ENCODE measurements at places on chromosomes 2 and 18.
A peak's percentile ranks its signal among the peaks of the same experiment; 100 is the strongest.

- DNase-seq = no peak
These were observed 78.6 kb downstream of the ANKRD44 start for GRCh38 chr2:197232010-197232409.

- DNase-seq = no peak
These were observed 14.3 kb upstream of the ST8SIA5 start for GRCh38 chr18:46771141-46771540.

GRCh38 chr18:9814431-9814830 is 71.3 kb upstream of the TXNDC2 start:
- peak; percentile 77 for DNase-seq

DNA sequence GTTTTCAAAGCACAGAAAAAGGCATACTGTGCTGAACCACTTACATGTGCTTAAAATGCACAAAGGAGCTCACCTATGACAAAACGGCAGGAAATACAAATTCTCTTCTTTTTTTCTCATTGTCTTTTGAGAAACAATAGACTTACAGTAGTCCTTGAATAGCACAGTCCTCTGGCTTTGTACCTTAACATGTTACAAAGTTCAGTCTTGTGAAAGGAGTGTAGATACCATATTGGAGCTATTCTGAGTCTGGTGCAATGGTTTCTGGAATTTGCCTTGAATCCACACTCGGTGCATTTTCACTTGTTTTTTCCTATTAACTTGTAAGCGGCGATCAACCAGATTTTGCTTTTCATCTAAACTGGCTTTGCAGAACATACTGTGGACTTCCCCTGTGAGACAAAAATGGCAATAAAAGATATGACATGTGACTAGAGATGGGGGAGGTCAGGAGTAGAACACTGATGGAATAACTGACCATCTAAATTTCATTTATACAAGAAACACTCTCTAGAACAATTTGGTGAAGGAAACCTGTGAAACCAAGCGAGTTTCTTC is 109.7 kb downstream of the METTL8 start:
- no peak for DNase-seq

GRCh38 chr2:217979151-217979811 is 23.5 kb downstream of the TNS1 start:
- DNase-seq = no peak

GRCh38 chr2:205364261-205364660 is 318.0 kb upstream of the NRP2 start:
- no peak for DNase-seq

DNA sequence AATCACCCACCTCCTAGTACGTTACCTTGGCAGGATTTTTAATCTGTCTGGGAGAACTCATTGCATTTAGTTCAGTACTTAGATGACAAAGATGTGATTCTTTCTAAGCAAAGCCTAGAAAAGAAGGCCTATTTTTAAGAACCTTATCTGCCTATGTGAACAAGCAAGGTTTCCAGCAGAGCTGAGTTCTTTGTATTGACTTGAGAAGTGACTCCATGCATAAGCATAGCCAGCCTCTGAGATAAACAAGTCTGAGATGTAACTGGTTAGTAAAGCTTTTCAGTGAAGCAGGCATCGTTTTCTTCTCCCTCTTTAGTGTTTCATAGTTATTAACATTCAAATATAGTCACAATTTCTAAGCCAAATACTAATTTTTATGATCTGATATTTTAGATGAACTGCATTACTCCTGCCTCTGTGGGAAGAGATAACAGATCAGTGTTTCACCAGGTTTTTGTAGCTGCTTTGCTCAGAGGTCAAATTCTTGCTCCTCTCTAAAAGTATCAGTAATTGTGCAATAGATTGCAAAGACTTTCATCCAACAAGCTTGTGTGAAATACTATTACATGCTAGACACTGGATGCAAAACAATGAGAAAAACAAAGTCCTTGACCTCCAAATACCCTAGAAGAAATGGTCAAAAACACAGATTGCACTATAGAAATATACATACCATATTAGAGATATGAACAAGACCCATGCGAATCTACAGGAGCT is 107.8 kb downstream of the MBD2 start:
- DNase-seq = no peak

- DNase-seq = no peak
These were observed 44.9 kb upstream of the MSTN start for GRCh38 chr2:190107409-190107808.

DNA sequence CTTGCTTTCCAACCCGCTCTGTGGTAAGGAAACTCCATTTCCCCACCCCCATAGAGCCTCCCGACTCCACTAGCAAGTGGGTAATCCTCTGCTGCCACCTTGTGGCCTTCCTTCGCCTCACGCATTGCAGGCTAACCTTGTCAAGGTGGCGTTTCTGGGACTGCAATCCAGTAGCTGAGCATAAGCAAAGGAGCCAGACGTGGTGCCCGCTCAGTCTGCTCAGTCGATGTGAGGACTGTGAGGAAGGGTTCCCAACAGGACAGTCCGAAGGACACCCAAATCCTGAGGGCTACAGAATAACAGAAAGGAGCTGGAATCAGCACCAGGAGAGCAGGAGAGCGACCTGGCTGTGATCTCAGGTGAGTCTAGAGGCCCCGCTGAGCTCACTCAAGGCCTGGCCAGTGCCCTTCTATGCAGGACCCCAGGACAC is 144.2 kb downstream of the SUCLG1 start:
- DNase-seq = peak; percentile 80

GRCh38 chr2:210762604-210763588 is 206.5 kb downstream of the CPS1 start:
- DNase-seq = no peak

Measured in HS-27A (cell line).